ENCODE measurements at places on chromosomes 6 and 20. TPM values are rescaled to one million over a fixed set of nuclear protein-coding genes. Genes with fewer than 3 reads are reported as not detected.

GRCh38 chr6:4125933-4126864 is 9.2 kb downstream of the ECI2 start:
- no peak for DNase-seq

- no peak for DNase-seq
Observed at GRCh38 chr6:130132286-130132701, 90.5 kb downstream of the SAMD3 start.

- no peak for DNase-seq
Observed at GRCh38 chr20:24656391-24656790, 187.0 kb downstream of the SYNDIG1 start.

GRCh38 chr20:19628570-19629134 is 129.4 kb upstream of the RIN2 start:
- DNase-seq, result peak; percentile 27

DNA sequence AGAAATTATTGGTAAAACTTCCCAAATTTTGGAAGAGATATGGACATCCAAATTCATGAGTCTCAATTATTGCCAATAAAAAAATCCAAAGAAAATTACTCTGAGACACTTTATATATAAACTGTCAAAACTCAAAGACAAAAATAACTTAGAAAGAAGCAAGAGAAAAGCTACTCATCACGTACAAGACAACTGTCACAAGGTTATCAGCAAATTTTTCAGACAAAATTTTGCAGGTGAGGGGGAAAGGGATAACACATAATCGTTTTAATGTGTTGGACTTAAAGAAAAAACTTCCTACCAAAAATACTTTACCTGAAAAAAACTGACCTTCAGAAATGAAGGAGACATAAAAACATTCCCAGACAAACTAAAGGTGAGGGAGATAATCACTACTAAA is 272.5 kb downstream of the THBS2 start:
- DNase-seq, result no peak

GRCh38 chr20:3045042-3045815 is 623 bp upstream of the MRPS26 start:
- no peak for DNase-seq

GRCh38 chr20:24444526-24445190 is 24.8 kb upstream of the SYNDIG1 start:
- DNase-seq, result no peak

The HLA-DRA gene
- total RNA-seq, result 113 TPM

GRCh38 chr6:85163156-85164080 is 286.5 kb upstream of the NT5E start:
- DNase-seq, result no peak

GRCh38 chr6:46174904-46175303 is 4.1 kb upstream of the ENPP5 start:
- DNase-seq, result no peak

The GINS1 gene
- total RNA-seq, result 0.35 TPM

DNA sequence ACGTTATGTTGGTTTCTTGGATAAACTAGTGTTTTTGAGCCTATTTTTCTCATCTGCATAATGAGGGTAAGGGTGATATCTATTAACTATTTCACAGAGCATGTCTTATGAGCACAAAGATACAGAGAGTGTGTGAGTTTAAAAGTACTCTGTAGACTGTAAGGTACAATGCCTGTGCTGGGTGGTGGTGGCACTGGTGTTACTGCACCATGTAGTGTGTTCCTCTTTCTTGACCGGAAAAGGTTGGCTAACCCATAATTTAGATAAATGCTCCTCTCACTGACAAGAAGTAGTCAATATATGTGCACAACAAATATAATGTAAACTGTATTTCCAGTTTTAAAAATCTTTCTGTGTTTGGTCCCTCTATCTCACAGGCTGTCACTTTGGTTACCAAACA is 116.2 kb upstream of the MMS22L start:
- no peak for DNase-seq

- DNase-seq, result no peak
Observed at GRCh38 chr20:48626226-48626937, 201.4 kb downstream of the PREX1 start.

The SLC52A3 gene
- total RNA-seq, result 2.8 TPM

DNA sequence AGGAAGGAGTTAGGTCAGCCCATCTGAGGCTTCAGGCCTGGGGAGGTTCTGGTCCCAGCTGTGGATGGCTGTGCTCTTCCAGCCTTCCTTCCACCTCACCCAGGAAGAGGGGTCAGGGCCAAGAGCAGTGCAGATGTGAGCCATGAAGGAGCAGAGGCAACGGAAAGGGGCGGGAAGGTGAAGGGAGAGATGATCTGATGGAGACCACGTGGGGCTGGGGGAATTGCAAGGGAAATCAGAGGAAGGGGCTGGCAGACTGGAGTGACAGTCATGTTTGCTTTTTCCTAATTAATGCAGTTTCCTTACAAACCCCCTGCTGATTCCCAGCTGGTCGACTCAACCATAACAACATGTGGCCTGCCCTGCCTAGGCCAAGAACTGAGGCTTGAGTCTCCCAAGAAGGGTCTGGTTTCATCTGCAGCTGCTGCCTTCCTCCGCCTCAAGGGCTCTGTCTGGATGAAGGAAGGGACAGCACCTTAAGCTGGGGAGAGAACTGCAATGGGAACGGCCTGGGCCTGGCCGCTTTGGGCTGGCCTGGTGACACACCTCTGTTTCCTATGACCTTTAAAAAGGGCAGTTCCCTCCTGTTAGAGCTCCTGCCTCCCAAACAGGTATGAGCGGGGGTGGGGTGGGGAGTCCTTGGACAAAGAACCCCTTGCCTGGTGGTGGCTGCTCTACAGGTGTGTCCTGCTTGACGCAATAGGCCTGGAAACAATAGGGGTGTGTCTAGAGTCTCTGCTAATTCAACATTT is 7.8 kb upstream of the MRPS18A start:
- peak; percentile 47 for DNase-seq

The BNIP5 gene
- not detected for total RNA-seq

The COL21A1 gene
- 23.9 TPM for total RNA-seq

- DNase-seq, result no peak
Observed at GRCh38 chr6:22418714-22419113, 121.9 kb upstream of the PRL start.

The LKAAEAR1 gene
- total RNA-seq, result not detected

The SNAI1 gene
- 0.94 TPM for total RNA-seq

GRCh38 chr20:45187693-45188092 is 13.0 kb downstream of the PI3 start:
- DNase-seq, result no peak

The RIPOR2 gene
- total RNA-seq, result 4.2 TPM

The MUCL3 gene
- not detected for total RNA-seq

DNA sequence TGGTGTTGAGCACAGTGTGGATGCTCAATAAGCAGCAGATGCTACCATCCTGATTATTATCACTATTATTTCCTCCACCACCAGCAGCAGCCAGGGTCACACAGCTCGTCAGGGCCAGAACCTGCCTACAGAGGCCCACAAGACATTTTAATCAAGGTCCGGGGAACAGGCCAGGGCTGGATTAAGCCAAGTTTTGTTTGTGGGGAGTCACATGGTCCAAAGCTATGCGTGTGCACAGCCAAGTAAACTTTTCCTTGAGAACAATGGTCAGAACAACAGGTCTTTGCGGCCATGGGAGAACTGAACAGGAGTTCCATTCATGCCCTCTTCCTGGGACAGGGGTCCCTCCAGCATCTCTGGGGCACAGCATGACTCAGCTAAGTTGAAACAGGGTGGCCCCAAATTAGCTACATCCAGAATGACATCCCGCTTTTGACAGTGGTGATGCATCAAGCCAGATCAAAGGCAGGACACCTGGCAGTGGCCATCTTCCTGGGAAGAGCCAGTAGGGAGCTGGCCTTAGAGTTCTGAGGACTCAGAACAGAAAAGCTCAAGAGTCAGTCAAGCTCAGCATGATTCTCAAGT is 11.7 kb downstream of the SNTA1 start:
- DNase-seq, result no peak

GRCh38 chr6:4415549-4415948 is 280.2 kb upstream of the ECI2 start:
- no peak for DNase-seq

- DNase-seq, result peak; percentile 73
Observed at GRCh38 chr6:39088331-39088730, 26.7 kb downstream of the SAYSD1 start.

DNA sequence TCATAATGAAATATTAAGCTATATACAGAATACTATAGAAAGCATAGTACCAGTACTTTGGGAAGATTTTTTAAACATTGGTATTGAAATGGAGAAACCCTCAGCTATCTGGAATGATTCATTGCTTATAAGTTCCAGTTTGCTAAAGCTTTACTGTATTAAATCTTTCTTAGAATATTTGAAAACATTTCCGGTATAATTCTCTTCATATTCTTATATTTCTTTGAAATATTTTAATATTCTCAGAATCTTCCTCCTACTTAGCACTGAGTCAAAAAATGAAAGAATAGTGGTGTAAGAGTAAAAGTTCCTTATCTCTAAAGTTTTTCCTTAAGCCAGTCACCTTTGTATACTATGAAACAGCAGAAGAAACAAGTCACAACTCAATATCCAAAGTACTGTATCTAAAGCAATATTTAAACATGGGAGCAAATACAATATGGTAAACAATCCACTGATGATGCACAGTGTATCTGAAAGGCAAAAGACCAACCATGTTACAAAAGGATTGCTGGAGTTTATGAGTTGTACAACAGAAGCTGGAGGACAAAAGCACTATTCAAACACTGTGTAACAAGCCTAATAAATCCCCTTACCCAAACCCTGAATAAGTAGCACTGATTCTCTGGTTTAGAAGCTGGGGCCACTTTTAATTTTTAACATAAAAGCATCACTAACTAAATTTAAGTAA is 102.1 kb downstream of the PRDM1 start:
- DNase-seq, result no peak

- no peak for DNase-seq
Observed at GRCh38 chr20:19605786-19606485, 152.1 kb upstream of the RIN2 start.

DNA sequence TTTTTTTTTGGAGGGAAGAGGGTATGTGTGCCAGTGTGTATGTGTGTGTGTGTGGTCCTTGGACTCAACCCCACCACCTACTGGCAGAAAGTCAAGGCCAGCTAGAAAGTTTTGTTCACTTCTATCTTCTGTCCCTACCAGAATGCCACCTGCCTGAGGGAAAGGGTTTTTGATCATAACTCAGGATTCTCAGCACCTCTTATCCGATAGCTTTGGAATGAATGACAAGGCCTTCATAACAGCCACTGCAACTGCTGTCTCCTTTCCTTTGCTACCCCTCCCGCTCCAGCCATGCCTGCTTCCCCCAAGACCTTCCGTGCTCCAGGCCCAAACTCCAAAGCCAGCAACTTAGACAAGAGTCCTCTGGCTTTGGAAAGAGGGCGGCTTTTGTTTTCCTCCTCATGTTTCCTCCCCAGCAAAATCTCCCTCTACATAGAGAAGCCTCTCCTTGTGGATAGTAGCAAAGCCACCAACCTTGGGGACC is 18.7 kb downstream of the BTN3A1 start:
- DNase-seq, result no peak

DNA sequence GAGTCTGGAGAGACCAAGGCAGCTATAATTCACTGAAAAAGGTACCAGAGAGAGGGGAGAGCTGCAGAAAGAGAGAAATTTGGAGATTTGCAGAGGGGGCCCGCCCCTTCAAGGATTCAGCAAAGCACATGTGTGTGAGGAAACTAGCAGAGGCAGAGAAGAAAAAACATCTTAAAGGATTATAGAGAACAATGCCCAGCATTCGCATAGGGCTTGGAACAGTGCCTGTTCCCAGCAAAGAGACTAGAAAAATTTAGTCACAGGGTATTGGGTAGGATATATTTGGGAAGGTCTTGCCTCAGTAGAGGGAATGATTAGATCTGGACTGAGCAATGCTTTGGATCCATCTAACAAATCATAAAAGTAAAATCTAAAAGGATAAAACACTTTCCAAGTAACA is 44.0 kb downstream of the SRPK1 start:
- DNase-seq, result no peak

- peak; percentile 56 for DNase-seq
Observed at GRCh38 chr6:111573892-111574797, 31.5 kb downstream of the TRAF3IP2 start.

GRCh38 chr6:154386848-154387717 is 30.5 kb upstream of the IPCEF1 start:
- no peak for DNase-seq

The CALHM4 gene
- not detected for total RNA-seq

GRCh38 chr6:10382728-10383330 is 32.0 kb downstream of the TFAP2A start:
- DNase-seq, result no peak

DNA sequence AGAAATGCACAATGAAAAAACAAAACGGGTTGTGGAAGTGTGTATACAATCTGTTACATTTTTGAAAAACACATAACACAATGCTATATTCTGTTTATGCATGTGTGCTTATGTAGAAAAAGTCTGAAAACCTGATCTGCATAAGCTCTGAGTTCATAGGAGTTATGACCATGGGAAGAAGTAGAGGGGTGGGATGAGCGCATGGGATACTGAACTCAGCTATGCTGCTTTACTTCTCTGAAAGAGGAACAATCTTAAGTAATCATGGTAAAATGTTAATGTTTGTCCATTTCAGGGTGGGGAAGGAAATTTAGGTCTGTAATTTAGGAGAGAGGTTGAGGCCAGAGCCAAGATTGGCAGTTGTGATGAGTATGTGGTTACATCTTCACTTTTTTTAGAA is 126.8 kb downstream of the MTHFD1L start:
- no peak for DNase-seq

The UST gene
- 2.7 TPM for total RNA-seq

GRCh38 chr6:123928529-123928928 is 124.9 kb downstream of the NKAIN2 start:
- no peak for DNase-seq

DNA sequence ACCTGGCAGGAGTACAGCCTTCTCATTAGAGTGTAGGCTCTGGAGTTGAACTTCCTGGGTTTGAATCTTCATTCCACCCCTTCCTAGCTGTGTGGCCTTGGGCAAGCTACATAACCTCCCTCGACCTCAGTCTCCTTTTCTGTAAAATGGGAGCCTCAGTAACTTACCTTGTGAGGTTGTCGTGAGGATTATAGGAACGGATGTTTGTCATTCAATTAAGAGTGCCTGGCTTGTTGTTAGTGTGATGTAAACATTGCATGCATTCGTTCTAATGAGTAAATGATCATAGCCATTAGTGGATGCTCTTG is 45.2 kb downstream of the TOX2 start:
- DNase-seq, result no peak

- DNase-seq, result no peak
Observed at GRCh38 chr20:48489656-48490055, 338.1 kb downstream of the PREX1 start.

- DNase-seq, result no peak
Observed at GRCh38 chr6:23566418-23566817, 559.6 kb upstream of the NRSN1 start.

- DNase-seq, result no peak
Observed at GRCh38 chr6:155078331-155078745, 83.2 kb downstream of the TIAM2 start.

All from heart left ventricle (tissue), 16 donors.